ENCODE measurements at places on chromosomes 11 and 22.

DNA sequence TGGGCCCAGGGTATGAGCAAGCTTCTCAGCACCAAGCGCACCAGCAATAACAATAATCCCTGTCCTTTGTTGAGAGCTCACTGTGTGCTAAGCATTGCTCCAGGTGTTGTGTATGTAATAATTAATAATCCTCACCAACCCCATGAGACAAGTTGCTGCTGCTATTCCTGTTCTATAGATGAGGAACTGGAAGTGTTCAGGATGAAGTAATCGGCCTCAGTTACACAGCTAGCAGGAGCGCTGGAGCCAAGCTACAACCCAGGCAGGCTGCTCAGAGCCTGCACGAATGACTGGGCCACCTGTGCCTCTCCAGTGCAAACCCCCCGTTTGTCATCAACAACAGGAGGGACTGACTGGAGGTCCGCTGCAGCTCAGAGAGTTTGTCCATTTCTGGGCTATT lies 35.2 kb upstream of the CECR2 start:
- no peak for ATAC-seq

- ATAC-seq, result no peak
Measured at GRCh38 chr11:130473795-130474377, 25.4 kb downstream of the ADAMTS15 start.

DNA sequence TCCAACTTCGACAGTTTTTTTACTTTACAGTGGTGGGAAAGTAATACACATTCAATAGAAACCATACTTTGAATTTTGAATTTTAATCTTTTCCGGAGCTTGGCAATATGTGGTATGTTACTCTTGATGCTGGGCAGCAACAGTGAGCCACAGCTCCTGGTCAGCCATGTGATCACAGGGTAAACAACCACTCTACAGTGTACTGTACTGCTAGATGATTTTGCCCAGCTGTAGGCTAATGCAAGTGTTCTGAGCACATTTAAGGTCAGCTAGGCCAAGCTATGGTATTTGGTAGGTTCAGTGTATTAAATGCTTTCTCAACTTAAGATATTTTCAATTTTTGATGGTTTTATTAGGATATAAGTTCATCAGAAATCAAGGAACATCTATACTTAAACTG lies 48.7 kb upstream of the GRIK4 start:
- ATAC-seq, result no peak

- ATAC-seq, result no peak
Measured at GRCh38 chr22:36818010-36818642, 1.3 kb upstream of the PVALB start.

DNA sequence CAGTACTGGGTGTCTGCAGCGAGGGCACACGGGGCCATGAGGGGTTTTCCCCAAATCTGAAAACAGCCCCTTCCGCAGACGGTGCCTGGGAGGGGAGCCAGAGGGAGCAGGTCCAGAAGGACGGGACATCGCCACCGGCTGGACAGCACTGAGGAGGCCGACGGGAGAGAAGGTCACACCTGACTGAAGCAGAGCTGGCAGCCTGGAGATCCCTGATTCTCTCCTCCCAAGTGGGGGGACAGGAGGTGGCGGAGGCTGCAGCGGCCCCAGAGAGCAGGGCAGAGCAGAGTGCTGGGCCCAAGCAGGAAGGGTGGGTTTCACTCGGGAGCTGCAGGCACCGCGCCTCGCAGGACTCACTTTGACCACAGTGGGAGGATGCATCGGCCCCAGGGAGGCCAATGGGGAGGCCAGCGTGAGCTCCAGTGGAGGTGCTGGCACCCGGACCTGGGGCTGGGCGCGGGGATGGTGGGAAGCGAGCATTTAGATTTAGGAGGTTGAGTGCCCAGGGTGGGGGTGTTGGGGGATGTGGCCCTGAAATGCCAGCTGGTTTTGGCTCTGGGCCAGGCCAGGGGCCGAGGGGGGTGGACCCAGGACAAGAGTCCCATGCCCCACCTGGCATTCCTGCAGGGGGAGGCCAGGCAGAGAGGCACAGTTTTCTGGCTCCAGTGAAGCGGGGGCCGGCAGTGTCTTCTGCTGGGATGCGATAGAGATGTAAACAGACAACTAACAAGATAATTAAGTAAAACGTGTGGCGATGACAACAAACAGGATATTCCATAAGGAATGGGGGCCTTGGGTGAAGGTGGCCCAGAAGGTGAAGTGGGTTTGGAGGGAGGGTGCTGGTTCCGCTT lies 92.3 kb upstream of the FGF3 start:
- ATAC-seq, result no peak

DNA sequence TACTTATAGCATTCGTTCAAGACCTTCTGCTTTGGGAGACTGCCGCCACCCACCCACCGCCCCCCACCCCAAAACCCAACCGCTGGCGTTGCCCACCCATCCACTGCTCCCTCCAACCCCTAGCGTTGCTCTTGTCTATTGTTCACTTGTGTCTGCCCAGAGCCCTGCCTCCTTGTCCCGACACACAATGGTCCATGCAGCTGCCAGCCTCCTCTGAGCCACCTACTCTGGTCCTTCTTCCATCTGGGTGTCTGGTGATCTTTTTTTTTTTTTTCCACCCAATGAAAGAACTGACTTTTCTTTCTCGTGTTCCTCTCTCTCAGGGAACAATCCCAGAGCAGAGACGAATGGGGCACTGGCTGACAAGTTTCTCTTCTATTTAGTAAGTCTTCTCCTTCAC lies 256.0 kb upstream of the SESN3 start:
- no peak for ATAC-seq

GRCh38 chr11:130409594-130410388 lies 18.6 kb downstream of the ADAMTS8 start:
- ATAC-seq, result no peak

GRCh38 chr22:29309332-29310064 lies 3.0 kb downstream of the GAS2L1 start:
- ATAC-seq, result no peak

GRCh38 chr22:17866127-17866526 lies 91.9 kb upstream of the BID start:
- ATAC-seq, result no peak

DNA sequence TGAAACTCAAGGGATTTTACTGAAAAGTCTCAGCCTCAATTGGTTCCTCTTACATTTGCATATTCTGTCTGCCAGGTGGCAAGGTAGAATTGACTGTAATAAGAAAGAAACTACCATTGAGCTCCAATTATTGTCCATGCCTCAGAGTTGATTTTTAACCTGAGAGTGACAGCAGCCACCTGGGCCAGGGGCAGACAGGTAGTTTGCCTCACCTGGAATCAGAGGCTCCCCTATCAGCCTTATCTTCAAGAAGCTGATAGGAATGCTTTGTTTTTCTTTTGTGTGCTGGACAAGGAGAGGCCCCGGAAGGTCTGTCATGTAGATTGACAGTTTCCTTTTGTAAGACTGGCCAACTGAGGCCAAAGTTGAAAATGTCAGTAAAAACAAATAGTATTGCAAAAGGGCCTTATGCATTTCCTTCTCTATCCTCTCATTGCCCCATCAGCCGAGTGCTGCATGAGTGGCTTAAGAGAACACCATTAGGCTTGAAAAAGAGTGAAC lies 34.1 kb downstream of the CD44 start:
- no peak for ATAC-seq

DNA sequence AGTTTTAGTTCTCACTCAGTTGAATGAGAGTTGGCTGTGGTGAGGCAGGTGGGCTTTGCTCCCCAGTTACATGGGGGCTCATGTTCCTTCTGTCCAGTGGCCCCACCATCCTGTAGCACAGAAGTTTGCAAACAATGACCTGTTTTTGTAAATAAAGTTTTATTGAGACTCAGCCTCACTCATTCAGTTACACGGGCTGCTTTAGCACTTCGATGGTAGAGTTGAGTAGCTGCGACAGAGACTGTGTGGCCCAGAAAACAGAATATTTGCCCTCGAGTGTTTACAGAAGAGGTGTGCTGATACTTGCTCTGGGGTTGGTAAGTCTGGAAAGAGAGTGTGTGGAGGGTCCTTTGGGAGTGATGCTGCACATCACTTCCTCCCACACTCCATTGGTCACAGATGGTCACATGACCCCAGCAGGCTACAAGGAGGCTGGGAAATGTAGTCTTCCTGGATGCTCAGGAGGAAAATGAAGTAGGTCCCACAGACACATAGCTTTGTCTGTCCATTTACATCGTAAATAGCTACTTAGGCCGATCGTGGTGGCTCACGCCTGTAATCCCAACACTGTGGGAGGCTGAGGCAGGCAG lies 34.6 kb downstream of the IFT27 start:
- ATAC-seq, result no peak

GRCh38 chr22:43789452-43789851 lies 22.7 kb downstream of the EFCAB6 start:
- no peak for ATAC-seq

DNA sequence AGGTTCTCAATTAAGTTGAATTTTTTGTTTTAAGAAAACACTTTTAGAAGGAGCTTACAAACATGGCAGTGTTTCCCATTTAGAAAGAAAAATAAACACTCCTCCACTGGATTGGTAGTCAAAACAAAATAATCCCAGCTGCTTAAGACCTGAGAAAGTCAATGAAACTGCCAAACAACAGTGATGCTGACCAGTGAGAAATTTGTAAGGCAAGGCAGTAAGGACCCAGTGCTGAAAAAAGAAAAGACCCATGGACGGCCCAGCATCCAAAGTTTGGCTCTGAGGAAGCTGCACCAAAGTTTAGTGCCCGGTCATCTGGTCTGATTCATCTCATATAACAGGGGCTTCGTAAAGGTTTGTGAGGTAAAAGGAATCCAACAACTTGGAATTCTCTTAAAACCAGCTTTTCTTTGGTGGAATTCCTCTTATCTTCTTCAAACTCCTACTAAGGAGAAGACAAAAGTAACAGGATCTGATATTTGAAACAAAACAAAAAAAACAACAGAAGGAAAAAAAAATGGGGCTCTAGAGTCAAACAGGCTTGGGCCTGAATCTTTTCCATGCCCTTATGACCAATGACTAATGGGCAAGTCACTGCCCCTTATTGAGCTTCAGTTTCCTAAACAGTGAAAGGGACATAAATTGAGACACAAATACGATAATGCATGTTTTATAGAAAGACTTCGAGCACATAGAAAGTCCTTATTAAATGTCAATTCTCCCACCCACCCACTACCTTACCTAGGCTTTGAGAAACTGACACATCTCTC lies 383.0 kb upstream of the NARS2 start:
- ATAC-seq, result no peak

DNA sequence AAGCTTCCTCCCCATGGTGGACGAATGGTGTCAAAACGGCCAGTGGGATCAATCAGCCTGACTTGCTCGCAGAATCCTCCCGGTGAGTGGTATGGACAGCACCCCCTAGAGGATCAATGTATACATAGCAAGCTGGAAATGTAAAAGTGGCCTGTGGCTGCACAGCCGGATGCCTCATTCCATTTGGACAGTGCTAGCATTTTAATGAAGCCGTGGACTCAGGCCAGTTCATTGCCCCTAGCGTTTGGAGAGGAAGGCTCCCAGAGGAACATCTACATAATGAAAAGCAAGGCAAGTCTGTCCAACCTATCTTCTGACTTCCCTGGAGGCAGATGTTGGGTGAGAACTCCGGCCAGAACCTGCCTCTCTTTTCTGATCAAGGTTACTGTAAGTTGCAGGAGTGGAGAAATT lies 942.3 kb downstream of the NTM start:
- ATAC-seq, result no peak

GRCh38 chr11:88179971-88180629 lies 4.9 kb upstream of the RAB38 start:
- ATAC-seq, result no peak

DNA sequence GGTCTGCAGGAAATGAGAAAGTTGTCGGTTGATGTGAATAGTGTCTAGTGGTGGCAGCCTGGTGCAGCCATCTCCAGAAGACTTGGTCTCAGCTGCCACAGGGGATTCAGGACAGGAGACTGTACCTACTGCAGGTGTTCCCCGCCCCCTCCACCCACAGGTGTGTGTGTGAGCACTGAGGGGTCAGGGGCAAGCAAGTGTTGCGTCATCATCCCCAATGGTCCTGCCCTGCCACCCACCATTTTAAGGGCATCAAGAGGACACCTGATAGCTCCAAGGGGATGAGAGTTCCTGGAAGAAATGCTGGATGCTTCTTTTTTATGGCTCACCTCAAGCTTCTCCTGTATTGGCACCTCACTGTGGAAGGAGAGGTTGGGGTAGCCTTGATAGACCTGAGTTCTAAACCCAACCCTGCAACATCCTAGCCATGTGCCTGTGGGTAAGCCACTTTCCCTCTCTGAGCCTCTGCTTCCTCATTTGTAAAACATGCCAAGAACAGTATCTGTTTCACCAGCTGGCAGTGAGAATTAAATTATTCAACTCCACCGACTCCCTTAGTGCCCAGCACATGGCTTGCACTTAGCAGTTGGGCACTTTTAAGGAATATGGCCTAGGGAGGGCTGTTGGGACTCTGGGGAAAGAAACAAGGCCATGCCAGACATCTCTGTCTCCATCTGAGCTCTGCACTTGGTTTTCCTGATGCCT lies 6.1 kb downstream of the C11orf91 start:
- no peak for ATAC-seq

DNA sequence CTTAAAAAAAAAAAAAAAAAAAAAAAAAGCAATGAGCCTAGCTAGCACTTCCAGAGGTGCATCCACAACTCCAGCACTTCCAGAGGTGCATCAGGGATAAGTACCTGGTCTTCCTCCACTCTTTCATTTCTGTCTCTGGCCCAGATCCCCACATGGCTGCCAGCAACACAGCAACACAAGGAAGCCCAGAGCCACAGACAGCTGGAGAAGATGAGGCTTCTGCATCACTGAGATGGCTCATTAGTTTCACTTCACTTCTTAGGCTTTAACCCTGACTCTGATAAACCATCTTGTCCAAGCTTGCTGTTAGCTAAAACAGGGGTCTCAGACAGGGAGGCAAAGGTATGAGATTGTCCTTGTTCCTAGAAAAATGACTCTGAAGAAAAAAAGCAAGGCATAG lies 35.6 kb downstream of the PC start:
- no peak for ATAC-seq

GRCh38 chr11:70265341-70265740 lies 5.1 kb upstream of the PPFIA1 start:
- no peak for ATAC-seq

DNA sequence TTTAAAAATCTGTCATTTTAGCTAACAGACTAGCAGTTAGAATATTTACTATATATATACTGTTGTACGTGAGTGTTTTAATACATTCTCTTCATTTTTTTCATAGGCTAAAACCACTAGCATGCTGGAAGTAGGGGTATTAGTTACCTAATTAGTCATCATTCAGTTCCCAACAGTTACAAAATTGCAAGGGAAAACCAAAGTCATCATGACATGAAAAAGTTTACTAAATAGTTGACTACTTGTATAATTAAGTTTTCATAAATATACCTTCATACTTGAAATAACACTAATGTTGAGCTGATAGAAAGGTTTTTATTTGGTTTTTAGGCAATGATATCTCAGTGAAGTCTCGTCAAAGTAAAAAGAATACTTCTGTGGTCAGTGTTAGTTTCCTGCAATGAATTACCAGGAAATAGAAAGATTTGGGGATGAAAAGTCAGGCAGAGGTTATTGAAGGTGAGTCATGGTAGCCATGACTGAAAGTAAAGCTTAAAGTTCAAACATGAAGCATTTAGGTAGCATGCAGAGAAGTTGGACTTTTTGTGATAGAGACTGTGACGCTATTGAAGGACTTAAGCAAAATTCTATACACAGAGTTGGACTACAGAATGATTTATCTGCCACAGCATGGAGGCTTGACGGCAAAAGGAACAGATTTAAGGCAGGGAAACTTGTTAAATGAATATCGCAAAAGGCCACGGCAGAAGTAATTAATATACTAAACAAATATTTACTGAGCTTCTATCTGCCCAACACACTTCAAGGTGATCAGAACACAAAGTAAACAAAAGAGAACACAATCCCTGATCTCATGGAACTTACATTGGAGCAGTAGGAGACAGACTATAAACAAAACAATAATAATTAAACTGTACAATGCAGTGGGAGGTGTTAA lies 828.1 kb upstream of the FAT3 start:
- ATAC-seq, result no peak
